Stimulated activated CD8-positive, alpha-beta memory T cell treated with anti-CD3 and anti-CD28 coated beads, Interleukin-7, amount 100 ng/mL, for 24 hours (primary cell): ENCODE measurements at places on chromosomes 13 and 19.

- no peak for DNase-seq
Observed at GRCh38 chr19:54207676-54207982, 7.0 kb downstream of the RPS9 start.

DNA sequence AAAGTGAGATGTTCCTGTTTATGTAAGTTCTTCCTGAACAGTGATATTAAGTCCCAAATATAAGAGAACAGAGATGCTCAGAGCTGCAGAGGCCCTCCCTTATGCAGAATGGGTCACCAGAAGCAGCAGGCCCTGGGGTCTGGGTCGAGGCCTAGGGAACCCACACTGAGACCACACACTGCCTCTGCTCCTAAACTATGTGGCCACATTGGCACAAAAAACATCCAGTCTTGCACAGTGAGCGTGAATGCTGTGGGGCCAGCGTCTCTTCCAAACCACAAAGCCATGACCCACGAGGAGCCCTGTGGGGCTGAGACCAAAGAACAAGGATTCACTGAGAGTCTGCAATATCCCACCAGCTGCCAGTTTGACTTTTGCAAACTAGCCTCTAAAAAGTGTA is 23.6 kb downstream of the PROZ start:
- no peak for DNase-seq

DNA sequence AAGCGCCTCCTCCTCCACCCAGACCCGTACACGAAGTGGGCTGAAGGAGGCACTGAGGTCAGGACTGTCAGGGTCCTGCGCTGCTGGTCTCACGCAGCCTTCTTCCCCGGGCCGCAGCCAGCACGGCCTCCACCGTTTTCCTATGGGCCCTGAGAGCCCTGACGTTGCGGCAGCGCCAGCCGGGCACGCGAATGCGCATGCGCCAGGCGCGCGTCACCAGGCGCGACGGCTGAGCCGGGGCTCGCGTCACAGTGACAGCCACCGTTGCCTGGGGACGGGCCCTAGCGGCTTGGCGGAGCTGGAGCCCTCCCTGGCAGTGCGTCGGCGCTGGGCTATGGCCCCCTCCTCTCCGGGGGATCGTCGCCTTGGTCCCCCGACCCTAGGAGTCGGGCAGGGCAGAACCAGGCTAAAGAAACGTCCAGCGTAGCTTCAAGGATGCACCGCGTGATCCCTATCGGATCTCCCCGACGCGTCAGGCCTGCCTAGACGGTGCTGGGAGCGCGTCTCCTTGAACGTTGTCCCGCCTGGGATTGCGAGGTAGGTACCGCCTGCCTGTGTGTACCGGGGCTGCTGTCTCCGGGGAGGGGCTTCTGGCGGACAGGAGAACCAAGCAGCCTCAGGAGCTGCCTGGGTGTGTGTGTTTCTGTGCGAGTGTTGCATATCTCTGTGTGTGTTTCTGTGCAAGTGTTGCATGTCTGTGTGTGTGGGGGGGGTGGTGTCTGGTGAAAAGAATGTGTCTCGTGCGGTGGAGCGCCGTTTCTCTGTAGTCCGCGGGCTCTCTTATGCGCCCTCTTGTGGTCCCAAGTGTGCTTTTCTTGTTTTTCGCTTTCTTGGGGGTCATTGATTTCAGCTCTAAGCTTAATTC is 43.2 kb downstream of the ZNF571 start:
- no peak for DNase-seq

- no peak for DNase-seq
Observed at GRCh38 chr19:13044231-13044836, 49.1 kb downstream of the NFIX start.

DNA sequence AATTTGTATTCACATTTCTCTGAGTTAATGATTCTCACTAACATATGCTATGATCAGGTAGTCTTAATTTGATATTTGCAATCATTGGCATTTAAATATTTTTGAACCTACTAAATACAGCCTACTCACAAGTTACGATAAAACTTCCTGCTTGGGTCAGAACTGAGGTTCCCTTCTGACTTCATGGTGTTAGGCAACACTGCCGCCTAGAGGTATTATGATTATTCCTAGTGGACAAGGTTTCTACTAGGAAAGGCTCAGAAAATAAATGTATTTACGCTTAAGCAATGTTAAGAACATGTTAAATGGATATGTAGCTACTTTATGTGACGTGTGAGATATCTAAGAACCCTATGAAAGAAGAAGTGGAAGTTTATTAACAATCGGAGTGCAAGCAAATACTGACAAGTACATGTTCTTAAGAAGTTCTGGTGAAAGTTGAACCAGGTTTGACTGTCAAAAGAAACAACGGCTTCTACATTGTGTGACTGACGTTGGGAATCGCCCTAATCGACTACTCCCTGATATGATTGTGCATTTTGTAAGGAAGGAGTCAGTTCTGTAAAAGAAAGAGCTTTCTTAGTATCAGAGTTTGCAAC is 1395.8 kb downstream of the SLITRK5 start:
- no peak for DNase-seq

- DNase-seq, result no peak
Observed at GRCh38 chr13:82962397-82962796, 919.9 kb downstream of the SLITRK1 start.

DNA sequence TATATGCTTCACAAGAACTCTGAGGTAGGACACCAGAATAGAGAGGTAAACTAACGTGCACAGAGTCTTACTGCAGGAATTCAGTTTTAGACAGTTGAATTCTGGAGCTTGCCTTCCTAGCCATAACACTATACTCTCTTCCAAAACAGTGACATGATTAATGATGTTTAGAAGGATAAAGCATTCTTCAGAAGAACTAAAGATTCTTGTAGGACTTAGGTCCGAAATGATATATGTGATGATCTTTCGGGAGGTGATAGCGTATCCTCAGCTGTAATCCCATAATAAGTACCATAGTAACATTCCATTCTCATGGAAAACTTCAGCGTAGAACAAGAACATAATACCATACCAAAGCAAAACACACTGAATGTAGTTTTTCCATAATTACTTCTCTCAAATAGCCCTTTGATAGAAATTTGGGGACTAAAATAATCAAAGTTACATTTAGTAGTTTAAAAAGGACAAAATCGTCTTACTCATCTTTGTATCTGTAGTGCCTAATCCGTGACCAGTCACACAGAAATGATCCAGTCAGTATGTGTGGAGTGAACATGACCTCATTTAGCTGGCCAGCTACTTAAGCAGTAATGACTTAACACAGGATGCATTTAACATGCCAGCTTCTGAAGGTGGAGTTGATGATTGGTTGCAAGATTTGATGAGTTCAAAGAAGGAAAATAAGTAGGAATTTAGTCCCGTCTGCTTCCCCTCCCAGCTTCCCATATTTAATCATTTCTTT is 38.4 kb downstream of the PIBF1 start:
- no peak for DNase-seq

- DNase-seq, result no peak
Observed at GRCh38 chr19:10036601-10037071, 23.4 kb downstream of the RDH8 start.

DNA sequence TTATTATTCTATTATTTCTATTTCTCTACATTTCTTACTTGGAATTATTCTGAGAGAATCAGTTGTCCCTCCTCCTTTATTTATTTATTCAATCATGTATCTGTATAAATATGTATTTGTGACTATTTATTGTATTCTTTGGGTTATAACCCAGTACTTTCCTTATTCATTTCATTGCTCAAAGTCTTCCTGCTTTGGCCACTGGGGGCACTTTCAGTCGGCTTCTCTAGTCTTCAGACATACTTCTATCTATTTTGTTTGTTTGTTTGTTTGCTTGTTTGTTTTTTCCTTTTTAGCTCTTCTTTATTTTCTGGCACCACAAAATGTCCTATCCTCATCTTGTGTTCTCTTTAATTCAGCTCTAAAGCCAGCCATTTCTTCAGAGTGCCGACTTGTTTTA is 260.4 kb downstream of the NALCN start:
- DNase-seq, result no peak

GRCh38 chr13:100438059-100438788 is 150.4 kb downstream of the GGACT start:
- no peak for DNase-seq

DNA sequence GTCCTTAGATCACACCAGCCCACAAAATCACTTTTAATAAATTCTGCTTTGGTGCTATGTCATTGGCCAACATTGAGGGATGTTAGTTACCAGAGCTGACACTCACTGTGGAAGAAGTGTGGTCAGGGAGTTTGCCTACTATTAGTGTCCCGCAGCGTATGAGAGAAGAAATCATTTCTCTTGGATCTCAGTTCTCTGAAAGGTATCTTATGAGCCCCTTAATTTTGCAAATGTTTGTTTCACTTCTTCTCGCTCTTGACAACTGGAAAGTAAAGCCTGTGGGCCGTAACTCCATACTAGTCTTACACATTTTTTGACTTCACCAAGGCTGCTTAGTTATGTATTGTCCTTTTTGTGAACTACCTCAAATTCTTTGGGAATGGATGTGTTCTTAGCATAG is 80.9 kb downstream of the FLT1 start:
- DNase-seq, result no peak
